Pons (tissue), 1 donor: ENCODE measurements at places on chromosomes 7 and 10.

GRCh38 chr10:18582803-18583202, 68.6 kb downstream of the NSUN6 start:
- no peak for DNase-seq

DNA sequence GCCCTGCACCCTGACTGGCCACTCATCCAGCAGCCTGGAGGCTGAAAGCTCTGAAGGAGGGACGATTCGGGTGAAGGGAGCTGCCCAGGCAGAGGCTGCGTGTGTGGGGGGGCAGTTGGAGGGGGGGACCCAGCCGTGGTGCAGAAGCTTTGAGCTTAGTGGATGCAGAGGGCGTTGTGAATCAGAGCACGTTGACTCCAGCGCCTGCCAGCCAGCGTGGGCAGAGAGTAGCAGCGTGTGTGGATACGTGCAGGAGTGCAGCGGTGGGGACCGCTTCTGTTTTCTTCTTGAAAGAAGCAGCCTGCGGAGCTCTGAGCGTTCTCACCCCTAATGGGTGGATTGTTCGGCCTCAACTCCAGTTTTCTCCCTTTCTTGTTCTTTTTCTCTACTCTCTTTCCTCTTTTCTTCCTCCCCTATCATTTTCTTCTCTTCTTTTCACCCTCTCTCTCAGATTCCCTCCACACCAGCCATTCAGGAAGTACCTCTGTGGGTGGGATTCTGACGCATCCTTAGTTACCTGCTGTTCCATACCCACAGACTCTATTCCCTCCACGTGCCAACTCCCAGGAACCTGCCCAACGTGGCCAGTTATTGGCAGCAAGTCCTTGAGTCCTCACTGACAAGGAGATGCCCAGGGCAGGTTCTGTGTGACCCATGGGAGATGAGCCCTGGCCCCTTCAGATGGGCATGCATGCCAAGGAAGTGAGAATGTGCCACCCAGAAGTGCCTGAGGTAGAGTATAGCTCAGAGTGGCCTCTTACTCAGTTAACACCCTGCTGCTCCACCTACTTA, 47.4 kb downstream of the SORCS3 start:
- peak; percentile 61 for DNase-seq

DNA sequence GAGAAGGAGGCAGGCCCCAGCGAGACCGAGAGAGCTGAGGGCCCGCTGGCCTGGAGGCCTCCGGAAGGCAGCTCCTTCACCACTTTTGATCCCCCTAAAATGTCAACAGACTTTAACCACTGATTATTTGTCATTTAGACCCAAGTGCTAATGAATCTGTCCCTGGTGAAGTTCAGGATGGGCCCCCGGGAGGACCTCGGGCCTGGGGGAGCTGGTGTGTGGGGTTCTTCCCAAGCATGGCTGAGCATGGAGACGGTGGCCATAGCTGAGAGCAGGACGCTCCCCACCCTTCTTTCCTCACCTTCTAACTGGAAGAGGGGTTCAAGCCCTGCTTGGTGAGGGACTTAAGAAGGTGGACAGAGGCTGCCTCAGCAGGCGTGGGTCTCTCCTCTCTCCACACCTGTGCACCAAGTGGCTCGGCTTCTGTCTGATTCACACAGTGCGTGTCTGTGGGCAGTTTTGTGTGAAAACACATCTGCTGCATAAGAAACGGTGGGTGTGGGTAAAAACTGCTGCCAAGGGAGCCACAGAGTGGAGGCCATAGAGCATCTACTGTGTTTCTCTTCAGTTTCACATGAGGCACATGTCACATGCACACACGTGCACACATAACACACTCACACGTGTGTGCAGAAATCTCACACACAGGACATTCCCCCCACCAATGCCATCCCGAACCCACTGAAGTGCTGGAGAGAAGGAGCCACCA, 53.5 kb upstream of the VIPR2 start:
- no peak for DNase-seq

DNA sequence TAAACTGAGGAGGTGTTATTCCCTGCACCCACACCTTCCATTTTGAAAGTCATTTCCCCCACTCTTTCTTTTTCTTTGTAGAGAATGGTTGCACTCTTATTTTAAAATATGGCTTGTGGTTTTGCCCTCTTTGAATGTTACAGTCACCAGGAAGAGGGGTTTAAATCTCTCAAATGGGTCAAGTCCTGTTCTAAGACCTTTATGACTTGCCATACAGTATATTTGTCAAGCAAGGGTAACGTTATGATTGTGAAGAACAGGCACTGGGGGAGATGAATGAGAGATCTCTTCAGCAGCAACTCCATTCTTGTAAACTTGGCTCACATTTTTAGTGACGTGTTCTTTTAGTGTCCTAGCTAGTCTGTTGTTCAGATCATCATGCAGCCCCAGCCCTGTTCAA, 634.7 kb downstream of the KCNMA1 start:
- no peak for DNase-seq

DNA sequence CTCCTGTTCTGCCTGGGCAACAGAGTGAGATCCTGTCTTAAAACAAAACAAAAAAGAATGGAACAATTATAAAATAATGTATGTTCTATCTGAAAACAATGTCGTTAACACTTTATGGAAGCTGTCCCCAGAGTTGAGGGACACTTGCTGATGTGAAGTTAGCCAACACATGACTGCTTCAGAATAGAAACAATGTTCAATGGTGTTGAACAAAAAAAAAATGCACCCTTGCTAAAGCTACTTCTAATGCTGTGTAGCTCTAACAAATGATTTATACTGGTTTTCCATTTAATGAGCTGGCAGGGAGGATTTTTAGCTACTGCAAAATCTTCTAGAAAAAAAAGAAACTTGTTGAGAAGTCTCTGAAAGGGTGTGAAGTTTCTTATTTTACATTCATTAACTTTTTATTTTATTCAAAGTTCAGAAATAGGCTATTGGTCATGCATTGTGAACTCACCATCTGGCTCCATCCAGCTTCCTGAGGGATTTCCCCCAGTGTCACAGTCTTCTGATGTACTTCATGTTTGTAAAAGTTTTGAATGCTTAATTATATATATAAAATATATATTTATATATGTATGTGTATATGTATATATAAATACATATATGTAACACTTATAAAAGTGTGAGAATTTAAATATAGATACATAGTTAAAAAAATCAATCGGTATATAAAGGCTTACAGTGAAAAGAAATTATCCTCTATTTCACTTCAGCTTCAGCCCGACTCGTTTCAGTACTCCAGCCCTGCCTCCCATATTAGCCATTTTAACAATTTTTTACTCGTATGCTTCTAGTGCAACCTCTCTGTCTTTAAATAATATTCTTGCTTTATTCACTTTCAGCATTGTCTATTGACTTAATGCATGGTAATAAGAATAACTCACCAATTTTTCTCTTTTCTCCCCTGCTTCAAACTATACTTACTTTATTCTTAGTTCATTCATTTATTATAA, 35.0 kb downstream of the HDAC9 start:
- no peak for DNase-seq

GRCh38 chr7:134320201-134320600, 3.5 kb upstream of the SLC35B4 start:
- DNase-seq = no peak

GRCh38 chr7:50646069-50646468, 80.9 kb upstream of the DDC start:
- DNase-seq = no peak

DNA sequence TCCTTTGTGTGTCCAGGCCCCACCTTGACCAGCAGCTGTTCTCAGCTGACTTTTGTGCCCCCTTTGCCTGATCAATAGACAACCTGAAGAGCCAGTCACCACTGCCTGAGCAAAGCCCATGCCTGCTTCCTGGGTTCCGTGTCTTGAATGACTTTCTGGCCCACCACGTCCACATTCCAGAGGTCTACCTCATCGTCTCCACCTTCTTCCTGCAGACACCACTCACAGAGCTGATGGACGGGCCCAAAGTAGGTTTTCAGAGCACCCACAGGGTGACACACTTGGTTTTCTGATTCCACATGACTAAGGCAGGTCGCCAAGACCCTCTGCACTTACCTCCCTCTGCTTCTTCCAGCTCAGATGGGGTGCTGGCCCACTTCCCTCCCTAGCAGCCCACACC, 126.8 kb downstream of the WDFY4 start:
- no peak for DNase-seq

GRCh38 chr10:69817078-69817581, 15.4 kb downstream of the COL13A1 start:
- no peak for DNase-seq

DNA sequence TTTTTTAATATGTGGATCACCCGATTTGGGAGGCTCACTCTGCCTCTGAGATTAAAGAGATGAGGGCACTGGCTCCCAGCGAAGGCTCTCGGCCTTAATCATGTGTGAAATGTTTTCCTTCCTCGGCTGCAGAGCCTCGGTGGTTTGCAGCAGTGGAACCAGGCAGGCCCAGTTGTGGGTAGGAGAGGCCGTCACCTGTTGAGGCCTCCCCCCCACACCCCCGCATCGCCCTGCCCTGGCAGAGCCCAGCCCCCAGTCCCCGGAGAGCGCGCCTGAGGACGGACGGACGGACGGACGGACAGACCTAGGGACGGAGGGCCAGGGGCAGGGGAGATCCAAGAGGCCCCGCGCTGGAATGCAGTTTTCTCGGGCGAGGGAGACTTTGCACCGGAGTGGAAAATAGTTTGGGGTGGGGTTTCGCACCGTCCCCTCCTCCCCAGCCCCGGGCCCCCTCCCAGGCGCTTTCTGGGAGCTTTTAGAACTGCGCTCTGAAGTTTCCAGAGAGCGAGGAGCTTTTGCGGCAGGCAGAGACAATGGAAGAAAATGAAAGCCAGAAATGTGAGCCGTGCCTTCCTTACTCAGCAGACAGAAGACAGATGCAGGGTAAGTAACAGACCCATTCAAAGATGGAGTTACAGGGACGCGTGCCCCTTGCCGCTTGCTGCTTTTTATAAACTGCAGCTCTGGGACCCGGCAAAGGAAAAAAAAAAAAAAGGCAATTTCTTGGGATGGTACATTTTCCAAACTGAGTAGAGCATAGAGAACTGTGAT, at the start of gene KIAA1217:
Gene KIAA1217 (plus strand): TSS at position 478 of the 771 bp plus-strand sequence. CDS start 56 bp downstream, at position 534.
- DNase-seq = no peak

GRCh38 chr7:142196066-142196840, 61.6 kb downstream of the PRSS58 start:
- DNase-seq = no peak

- DNase-seq = no peak
These were observed 410.4 kb upstream of the FOXK1 start for GRCh38 chr7:4271716-4272015.
